MG63 (cell line): ENCODE measurements at places on chromosomes 3 and 15.

GRCh38 chr3:12753275-12754028 lies 5.6 kb downstream of the TMEM40 start:
- DNase-seq = peak; percentile 11

- DNase-seq = no peak
Observed at GRCh38 chr3:107208796-107209195, 168.4 kb upstream of the CCDC54 start.

- no peak for DNase-seq
Observed at GRCh38 chr15:65300924-65301441, 3.5 kb upstream of the RNU5B-1 start.

DNA sequence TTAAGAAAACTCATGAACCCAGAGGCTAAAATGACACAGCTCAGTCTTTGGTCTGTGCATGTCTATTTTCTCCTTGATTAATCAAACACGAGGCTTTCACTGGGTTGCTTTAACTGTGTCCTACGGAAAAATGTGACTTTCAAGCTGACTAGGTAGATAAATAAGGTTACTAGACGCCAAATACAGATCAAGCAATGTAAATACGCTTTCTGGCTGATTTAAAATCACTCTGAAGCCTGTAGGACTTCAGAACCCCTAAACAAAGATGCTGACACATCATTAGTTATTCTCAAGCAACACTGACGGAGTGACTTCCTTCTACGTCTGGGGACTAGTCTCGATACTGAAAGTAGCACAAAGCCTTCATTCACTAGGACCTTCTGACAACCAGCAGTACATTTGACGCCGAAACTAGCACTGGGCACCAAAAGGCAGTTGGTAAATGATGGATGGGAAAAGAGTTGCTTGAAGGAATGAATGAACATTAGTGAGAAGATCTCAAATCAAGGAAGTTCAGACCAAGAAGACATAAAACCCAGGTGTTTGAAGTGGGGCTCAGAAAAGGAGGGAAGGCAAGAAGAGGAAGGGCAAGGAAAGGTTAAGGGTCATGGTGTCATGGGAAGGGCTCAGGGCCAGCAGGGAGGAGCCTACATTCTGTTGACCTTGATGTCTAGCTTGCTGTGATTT lies 67.1 kb upstream of the CDV3 start:
- DNase-seq = no peak

DNA sequence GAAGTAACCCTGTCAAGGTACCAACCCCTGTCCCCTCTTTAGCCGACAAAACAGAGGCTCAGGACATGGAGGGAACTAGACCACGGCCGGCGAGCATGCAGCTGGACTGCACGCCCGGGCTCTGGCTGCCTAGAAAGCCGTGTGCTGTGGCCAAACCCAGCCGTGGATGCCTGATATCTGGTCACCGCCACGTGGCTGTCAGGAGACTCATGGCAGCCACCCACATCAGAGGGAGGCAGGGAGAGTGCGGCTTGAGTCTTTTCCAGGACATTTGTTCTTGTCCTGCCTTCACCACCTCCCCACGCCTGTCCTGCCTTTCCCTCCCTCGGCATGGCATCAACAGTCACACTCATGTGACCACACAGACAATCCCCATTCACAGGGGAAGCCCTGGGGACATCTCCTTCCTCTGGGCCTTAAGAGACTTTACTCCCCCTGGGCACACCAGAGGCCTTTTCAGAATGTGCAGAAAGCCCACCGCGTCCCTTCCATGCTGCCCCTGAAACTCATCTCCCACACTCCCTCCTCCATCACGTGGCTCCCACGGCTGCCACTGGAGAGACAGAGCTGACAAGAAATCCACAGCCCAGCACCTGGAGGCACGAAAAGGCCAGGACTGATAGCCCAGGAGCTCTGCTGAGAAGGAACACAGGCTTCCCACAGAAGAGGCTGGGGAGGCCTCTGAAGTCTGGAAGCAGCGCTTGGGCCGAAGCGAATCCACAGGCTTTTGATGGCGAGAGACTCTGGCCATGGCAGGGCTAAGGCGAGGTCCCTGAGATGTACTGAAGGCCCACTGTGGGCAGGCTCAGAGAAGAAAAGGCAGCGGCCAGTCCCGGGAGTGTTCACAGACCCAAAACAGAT lies 71.2 kb upstream of the IQSEC1 start:
- no peak for DNase-seq

DNA sequence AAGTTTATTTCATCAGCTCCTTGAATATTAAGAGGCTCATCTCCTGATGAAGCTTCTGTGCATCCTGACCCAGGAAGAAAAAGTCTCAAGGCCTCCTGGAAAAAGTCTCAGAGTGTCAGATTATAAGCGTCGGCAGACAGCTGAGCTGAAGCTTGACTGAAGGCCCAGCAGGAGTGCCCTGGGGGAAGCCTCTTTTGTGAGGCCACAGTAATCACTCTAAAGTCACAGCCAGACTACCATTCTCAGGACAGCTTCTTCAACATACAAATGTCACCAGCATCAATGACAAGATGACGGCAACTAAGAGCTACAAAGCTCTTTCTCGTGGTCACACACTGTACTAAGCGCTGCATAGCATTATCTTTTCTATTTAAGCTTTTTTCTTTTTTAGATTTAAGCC lies 72.7 kb upstream of the LRRN1 start:
- DNase-seq = no peak

DNA sequence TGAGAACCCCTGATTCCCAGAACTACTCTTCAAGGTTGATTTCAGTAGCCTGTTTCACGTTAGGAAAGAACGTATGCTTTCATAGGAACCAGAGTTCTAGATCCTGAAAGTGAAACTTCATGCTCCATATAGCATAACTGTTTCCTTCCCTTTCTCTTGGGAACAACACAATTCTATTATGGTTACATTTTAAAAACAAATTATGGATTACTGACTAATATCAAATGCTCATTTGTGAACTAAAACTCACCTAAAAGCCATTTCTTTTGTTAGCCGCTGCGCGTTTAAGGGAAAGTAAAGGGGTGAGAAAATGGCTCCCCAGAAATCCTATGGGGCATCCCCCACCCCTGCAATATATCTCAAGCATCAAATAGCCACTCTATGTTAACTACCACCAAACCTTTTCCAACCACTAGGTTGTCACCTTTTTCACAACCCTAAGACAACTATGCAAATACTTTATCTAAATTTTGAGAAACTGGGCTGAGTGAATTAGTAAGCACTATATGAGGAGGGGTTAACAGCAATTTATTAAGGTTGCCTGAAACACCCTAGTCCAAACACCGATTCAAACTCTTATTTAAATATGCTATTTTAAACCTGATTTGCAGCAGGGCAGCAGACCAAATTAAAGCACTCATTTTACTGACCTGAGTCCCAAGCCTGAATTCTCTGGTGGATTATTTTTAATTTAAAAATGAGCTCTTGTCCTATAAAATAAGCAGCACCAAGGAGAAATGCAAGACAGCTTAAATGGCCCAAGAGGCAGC lies 2.4 kb downstream of the SIAH2 start:
- no peak for DNase-seq

GRCh38 chr15:93719921-93720351 lies 511.4 kb upstream of the MCTP2 start:
- DNase-seq = no peak

DNA sequence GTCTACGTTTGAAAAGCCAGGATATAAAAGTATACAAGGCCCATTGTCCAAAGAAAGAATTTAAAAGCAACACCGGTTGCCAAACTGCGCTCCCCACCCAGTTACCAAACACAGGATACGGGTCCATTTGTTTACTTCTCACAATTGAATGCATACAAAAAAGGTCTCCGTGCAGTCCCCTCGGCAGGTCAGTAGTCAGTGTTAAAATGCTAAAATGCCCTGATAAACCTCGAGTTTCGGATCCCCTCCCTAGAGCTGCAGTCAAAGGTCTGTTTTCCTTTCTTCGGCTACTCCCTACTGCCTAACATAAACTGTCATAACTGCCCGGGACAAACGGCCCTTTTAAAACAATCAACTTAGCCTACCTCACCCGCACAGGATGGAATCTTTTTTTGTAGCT lies 534.6 kb downstream of the FOXP1 start:
- no peak for DNase-seq

GRCh38 chr3:56314842-56315241 lies 153.4 kb downstream of the ERC2 start:
- peak; percentile 70 for DNase-seq

GRCh38 chr3:55588146-55588765 lies 101.2 kb upstream of the WNT5A start:
- DNase-seq = no peak

GRCh38 chr3:17891139-17891856 lies 148.9 kb upstream of the TBC1D5 start:
- DNase-seq = no peak

GRCh38 chr3:185677146-185677829 lies 91.2 kb downstream of the SENP2 start:
- no peak for DNase-seq

DNA sequence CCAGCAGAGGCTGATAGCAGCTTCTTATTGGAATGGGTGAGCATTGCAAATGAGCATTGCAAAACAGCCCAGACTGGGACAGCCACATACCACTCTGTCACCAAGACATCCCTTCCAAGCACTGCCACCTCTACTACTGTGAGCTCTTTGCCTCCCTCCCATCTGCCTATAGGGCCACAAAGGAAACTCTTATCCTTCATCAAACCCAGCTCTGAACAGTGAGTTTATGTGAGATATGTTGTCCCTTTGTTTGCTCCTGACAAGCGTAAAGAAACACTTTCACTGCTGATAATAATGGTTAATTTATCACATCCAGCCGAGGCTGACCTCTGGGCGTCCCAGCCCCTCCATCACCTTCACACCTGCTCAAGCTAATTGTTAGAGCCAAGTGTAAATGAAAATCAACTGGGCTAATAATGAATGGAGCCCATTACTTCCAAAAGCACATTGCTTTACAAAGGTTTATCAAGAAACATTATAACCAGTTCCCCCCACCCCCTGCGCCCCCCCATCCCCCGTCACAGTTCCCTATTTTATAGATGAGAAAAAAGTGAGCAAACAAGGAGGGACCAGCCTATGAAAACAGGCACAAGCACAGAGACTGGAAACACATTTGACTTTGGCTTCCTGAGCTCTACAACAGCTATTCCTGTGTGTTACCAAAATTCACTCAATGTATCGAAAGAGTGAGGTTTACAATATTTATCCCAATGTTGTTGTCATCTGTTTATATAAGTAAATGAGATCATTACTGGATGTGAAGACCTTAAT lies 146.3 kb downstream of the ANXA2 start:
- no peak for DNase-seq

GRCh38 chr3:101900736-101901135 lies 51.4 kb downstream of the NFKBIZ start:
- no peak for DNase-seq

DNA sequence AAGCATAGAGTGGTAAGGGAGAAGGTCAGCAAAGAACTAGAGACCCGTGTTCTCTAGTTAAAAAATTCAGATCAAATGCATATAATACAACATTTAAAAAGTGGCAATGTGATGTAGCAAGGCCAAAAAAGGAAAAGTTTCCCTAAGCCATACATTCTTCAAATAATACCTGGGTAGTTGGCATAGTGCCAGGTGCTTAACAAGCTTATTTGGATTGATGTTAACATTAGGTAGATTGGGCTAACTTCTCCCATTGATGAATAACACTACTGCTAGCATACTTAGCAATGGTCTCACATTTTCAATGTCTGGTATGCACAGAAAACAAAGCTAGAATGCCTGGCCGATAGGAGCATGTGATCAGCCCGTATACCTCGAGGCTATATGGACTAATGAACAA lies 283.6 kb upstream of the RARB start:
- DNase-seq = no peak

GRCh38 chr15:71581398-71581930 lies 228.9 kb upstream of the NR2E3 start:
- DNase-seq = no peak

- no peak for DNase-seq
Observed at GRCh38 chr3:129662191-129662608, 55.7 kb upstream of the PLXND1 start.

DNA sequence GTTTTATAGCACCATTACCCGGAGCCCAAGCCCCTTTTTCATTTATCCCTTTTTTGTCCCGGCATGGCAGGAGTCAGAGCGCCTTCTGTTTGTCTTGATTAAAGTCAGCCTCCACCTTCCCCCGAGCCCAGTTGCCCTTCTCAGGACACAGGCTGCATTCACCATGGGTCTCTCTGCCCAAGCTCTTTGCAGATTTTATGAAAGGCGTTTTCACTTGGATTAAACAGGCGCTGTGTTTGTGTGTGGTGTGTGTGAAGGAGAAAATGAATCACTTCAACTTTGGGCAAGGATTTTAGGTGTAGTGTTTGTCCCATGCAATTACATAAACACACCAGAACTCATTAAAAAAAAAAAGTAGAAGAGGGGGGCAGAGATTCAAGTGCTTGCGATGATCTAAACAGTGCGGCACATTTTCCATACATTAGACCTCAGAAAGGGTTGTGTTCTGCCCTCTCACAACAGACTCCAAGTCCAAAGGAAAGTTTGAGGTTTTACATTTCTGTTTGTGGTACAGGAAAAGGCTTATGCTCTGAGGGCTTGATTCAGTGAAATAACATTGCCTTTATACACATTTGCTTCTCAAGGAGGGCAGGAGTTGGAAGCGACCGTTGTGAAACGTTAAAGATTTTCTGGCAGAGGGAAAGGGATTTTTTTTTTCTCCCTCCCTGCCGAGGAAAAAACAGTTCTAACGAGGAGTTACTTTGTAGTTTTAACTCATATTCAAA lies 14.5 kb upstream of the IL16 start:
- DNase-seq = no peak

DNA sequence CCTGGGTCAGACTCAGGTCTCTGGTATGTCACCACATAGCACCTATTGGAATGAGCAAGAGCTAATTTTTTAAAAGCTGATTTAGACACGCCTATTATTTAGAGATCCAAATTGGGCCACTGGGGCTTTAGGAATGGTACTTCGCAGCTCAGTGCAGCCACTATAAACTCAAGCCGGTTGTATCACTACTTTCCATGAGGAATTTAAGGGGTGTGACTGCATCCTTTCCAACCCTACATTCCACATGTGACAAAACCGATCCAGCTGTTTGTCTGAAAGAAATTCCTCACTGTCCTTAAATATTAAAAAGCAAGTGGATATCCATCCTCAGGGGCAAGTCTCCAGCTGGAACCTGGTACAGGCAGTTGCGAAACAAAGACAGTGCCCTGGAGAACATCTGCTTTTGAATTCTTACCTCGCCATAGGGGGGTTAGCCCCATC lies 12.8 kb downstream of the VGLL3 start:
- DNase-seq = peak; percentile 35

DNA sequence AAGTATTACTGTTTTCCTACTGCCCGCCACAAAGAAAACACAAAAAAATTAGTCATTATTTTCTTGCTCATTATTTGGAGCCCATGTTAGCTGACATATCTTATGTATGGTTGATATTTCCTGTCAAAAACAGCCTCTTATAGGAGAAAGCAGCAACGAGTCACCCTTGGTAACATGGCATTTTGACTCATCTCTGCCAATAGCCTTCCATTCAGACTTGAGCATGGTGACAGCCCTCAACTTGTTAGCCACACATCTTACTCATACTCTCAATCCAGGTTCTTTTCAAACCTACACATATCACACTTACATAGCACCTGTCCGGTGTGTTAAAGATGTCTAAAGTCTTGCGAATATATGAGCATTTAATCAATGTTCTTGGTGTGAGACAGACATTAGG lies 109.4 kb upstream of the SAMMSON start:
- DNase-seq = peak; percentile 37

GRCh38 chr3:158279609-158280008 lies 169.7 kb downstream of the RSRC1 start:
- DNase-seq = no peak
